NCI-H1048 (cell line): ENCODE measurements at places on chromosomes 2 and 18.

DNA sequence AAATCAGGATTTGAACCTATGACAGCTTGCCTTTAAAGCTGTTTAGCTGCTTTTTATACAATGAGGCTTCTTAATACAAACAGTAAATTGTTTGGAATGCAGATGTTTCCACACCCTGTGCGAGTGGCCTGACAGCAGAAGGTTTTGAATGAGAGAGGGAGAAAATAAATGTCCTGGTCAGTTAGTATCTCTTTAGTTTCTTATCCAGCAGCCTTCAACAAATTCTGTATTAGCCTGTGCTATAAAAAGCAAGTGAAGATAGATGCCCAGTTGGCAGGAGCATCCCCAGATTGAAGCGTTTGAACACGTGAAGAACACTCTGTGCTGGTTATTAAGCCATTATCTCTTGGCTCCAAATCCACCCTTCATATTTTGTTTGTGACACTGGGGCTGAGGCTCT, 70.6 kb downstream of the CERS6 start:
- DNase-seq = no peak

DNA sequence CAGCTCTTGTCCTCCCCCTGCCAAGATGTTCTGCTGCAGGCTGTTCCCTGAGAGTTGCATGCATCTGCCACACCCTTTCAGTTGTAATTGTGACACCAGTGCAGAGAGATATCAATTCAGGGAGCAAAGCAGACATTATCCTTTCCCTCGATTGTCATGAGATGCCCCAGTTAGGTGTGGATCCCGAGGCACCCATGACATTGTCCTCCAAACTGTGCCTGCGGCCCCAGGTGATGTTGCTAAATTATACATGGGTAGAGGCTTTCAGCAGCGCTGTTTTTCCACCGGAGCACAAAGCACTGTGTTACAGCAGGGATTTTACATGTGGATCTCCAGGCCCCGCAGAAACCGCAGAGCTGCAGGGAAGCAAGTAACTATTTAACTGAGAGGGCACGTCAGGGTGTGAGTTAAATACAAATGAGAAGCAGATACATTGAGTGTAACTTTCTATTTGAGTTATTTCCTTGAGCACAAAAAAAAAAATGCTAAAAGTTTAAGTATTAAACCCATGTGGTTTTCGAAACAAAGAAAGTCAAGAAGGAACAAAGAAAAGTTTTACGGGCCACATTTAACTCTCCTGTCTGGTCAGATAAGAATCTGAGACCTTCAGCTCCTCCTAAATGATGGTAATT, 90.3 kb upstream of the BCL2L11 start:
- no peak for DNase-seq

DNA sequence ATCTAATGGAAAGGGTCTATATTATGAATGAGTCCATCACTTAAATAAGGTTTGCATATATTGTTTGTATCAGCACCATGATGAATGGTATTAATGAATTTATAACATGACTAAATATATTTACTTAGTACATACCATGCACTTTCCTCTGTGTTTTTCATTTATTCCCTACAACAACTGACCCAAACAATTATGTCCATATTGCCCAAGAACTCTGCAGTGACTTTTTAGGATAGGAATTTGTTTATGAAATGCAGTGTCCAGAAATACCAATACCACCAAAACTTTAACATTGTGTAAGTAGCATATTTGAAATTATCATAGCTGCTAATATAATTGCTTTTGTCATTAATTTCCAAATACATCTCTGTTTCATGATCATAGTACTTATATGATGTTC, 119.7 kb downstream of the WDR7 start:
- DNase-seq = no peak

DNA sequence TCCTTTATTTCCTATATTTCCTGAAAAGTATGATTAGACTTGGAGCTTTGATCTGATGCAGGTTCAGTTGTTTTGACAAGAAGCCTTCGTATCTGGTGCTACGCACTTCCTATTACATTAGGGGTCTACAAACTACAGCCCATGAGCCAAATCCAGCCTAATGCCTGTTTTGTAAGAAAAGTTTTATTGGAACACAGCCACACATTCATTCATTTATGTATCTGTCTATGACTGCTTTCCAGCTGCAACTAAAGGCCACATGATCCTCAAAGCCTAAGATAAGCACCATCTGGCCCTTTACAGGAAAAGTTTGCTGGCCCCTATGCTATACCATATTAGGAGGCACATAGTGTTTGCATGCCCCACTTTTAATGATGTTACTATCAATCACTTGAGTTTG, 26.0 kb downstream of the EIF2AK3 start:
- no peak for DNase-seq

DNA sequence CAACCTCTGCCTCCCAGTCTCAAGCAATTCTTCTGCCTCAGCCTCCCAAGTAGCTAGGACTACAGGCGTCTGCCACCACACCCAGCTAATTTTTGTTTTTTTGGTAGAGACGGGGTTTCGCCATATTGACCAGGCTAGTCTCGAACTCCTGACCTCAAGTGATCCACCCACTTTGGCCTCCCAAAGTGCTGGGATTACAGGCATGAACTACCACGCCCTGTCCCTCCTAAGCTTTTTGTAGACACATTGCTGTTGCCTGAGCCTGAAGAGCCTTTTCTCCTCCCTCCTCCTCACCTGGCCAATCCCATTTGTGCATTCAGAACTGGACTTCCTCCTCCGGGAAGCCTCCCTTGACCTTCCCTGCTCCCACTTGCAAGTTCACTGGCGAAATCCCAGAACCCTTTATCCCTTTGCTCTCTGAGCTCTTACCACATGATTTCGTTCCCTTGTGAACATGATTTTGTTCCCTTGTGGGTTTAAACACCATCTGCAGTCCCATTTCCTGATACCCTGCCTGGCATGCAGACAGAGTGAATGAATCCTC, 2.6 kb downstream of the C2orf72 start:
- DNase-seq = no peak

- no peak for DNase-seq
Observed at GRCh38 chr2:193818801-193819499, 1624.2 kb upstream of the TMEFF2 start.

DNA sequence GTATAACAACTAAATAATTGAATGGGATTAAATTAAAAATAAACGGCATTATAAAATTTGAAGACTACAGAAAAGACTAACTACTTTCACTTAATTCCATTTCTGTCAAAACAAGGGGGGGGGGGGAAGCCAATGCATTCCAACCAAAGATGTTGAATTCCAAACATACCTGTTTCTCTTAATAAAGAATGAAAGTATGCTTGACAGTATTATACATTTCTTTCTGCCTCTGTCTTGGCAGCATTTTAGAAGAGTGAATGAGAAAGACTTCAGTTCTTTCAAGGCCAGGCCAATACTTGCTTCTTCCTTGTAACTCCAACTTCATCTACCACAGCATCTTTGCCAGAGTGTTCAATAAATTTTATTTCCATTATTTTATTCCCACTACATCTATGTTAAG, 65.9 kb downstream of the PDE11A start:
- no peak for DNase-seq

DNA sequence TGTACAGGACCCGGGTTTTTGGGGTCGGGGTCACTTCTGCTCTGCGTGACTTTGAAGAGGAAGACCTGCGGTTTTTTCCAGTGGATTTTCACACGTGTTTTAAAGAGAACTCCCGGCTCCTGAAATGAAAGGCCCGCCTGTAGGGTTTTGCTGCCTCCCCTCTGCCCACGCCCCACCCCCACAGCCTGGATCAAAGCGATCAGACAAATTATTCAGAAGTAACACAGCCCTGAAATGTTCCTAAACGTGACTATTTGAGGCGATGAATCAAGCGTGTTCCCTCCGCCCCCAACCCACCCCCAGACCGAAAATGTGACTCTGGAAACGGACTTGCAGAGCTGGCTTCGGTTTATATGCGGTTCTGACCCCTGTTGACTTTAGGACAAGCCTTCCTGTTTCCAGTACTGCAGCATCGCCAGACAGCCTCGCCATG, 28.7 kb upstream of the SMIM21 start:
- no peak for DNase-seq

DNA sequence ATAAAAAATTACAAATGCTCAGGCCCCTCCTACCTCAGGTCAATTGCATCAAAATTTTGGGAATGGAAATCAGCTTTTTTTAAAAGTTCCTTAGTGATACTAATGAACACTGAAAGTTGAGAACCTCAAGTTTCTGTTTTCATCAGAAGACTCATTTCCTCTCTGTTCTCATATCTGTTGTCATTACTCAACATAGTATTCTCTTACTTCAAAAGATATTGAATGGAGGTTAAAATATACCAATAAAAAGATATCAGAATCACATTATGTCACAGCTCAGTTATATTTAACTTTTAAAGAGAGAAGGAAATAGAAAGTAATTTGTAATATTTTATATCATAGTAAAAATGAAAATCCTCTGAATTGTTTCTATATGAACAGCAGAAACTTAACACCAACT, 959.4 kb upstream of the LRRTM1 start:
- DNase-seq = no peak

- no peak for DNase-seq
Observed at GRCh38 chr18:29154758-29155725, 978.1 kb upstream of the CDH2 start.

DNA sequence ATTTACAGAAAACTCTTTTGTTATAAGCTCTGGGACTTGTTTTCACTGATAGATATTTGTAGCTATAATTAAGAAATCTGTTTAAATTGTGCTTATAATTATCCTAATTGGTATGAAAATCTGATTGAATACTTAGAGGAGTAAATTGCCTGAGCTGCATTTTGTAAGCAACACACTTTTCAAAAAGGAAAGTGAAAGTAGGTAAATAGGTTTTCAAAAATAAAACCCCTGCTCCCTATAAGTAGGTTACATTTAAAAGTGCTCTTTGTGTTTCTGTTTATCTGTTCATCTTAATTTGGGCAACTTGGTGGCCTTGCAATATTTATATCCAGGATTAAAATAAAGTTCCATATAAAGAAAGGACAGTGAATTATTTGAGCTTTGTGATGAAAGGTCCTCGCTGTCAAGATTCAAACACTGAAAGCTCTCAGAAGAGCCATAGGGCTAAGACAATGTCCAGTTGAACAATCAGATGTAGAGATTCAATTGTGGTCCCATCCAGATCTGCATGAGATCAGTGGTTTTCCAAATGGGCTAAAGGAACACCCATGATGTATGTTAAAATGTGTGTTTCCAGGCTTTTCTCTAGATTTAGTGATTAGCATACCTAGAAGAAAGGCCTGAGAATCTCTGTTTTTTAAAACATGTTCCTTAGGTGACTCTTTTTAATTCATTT, 371.6 kb downstream of the RPRM start:
- no peak for DNase-seq

- DNase-seq = no peak
Observed at GRCh38 chr2:234032279-234032856, 18.1 kb upstream of the SPP2 start.

DNA sequence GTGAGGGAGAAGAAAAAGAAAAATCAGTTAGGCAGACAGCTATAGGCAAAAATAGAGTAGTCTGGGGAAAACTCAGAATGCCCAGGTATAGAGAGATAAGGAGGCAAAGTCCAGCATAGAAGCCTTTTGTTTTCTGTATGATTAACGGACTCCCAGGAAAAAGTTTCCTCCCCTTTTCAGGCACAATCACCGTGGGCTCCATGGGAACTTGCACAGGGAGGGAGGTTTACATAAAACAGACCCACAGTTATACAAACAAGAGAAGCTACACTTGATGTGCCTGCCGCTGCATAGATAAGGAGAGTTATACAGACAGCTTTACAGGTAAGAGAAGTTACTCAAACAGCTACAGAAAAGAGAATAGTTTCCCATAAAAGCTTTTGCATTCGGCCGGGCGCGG, 39.2 kb upstream of the SULT1C3 start:
- DNase-seq = no peak

GRCh38 chr2:40754912-40755311, 303.0 kb upstream of the SLC8A1 start:
- no peak for DNase-seq

GRCh38 chr18:27181726-27182125, 3.4 kb downstream of the CHST9 start:
- no peak for DNase-seq

- no peak for DNase-seq
Observed at GRCh38 chr2:221546505-221547225, 25.4 kb downstream of the EPHA4 start.

DNA sequence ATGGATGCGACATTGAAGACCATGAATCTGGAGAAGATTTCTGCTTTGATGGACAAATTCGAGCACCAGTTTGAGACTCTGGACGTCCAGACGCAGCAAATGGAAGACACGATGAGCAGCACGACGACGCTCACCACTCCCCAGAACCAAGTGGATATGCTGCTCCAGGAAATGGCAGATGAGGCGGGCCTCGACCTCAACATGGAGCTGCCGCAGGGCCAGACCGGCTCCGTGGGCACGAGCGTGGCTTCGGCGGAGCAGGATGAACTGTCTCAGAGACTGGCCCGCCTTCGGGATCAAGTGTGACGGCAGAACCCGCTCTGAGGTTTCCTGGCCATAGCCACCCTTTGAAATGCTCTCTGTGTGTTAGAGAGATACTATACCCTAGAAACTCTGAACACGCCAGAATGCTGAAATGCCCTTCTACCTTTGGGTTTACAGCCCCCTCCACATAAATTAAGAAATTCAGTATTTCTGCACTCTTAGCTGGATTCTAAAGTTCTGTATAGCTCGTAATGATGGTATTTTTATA, 659 bp downstream of the CHMP1B start:
- no peak for DNase-seq

DNA sequence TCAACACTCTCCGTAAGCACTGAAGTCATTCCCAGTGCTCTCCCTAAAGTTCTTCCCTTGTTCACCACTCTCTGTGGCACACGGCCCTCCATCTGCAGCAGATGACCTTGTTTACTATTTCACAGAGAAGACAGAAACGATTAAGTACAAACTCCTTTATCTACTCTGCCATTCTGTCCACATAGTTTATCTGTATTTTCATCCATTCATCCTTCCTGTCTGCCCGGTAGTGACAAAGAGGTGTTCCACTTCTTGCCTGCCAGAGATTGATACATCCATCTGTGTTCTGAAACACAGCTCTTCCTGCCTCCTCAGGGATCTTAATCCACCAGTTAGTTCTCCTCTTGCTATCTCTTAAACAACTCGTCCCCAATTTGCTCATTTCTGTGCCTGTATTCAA, 77.9 kb upstream of the CD226 start:
- DNase-seq = no peak

DNA sequence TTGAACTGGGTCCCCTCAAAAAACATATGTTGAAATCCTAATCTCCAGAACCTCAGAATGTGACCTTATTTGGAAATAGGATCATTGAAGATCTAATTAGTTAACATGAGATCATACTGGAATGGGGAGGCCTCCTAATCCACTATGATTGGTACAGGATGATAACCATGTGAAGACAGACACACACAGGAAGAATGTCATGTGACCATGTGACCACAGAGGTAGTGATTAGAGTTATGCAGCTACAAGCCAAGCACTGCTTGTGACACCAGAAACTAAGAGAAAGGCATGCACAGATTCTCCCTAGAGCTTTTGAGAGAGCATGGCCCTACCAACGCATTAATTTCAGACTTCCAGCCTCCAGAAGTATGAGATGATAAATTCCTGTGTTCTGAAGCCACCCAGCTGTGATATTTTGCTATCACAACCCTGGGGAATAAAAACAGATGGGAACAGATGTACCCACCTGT, 47.0 kb upstream of the TGIF1 start:
- no peak for DNase-seq
